ENCODE measurements at places on chromosomes 2 and 18.

DNA sequence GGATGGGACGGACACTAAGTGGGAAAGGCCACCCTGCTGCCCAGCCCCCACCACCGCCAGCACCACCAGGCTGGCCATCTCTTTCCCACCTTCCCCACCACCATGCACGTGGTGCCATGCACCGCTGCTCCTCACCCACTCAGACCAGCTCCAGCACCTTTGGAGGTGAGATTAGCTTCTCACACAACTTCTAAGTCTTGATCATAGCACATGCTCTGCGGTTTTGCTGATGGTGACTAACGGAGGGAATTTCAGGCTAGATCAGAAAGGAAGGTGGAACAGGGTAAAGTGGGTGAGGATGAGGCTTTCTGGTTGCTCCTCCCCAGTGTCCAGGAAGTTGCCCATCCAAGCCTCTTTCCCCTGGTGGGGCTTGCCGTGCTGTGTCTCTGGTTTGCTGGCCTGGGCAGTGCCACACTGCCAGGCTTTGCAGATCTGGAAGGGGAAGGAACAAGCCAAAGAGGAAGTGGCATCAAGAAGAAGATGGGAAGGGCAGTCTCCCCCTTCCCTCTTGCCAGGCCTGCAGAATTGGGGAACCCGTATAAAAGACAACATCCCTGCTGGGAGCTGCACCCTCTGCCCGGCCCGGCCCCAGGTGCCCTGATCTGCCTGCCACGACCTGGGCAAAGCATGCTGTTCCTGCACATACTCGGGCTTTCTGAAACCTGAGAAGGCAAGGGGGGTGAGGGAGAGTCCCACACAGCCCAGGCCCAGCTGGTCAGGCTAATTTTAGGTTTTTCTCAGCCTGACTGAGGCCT is 44.3 kb upstream of the CAB39 start:
- DNase-seq: peak; percentile 41

DNA sequence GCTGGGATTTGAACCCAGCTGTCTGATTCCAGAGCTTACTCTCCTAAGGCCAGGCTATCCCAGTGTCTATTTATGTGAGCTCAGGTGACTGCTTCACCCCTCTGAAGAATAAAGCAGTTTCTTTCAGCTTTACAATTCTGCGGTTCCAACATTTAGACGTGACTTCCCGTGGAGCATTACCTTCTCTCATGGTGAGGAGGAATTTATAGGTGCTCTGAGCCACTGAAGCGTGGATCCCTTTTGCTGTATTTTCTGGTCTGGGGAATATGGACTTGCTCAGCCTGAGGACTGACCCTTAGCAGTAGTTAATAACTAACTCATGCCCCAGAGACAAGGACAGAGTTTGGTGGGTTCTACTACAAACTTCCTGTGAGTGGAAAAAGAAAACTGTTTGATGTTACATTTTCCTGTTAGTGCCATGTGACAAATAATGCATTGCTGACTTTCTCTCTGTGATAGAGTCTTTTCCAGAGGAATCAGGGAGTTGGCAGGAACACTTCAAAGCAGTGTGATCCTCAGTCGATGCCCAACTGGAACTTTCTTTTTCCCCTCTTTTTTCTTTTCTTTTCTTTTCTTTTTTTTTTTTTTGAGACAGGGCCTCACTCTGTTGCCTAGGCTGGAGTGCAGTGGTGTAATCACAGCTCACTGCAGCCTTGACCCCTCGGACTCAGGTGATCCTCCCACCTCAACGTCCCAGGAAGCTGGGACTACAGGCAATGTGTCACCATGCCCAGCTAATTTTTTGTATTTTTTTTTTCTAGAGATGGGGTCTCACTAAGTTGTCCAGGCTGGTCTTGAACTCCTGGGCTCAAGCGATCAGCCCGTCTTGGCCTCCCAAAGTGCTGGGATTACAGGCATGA is 21.9 kb downstream of the CASP10 start:
- DNase-seq: no peak

DNA sequence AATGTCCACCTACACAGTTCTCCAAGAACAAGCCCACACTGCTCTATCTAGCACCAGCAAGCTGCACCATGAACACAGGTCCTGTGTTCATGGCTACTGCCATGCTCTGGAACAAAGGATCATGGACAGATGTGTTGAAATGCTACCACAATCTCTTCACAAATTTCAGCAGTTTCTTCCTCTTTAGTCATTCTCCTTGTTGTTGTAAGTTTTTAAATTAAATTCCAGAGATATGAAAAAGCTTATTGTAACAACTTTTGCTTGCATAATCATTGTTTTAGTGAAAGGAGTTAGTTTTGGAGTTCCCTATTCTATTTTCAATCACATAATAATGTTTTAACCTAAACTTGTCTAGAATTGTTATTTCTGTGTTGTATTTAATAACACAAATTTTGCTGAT is 17.2 kb upstream of the NAPG start:
- DNase-seq: no peak

DNA sequence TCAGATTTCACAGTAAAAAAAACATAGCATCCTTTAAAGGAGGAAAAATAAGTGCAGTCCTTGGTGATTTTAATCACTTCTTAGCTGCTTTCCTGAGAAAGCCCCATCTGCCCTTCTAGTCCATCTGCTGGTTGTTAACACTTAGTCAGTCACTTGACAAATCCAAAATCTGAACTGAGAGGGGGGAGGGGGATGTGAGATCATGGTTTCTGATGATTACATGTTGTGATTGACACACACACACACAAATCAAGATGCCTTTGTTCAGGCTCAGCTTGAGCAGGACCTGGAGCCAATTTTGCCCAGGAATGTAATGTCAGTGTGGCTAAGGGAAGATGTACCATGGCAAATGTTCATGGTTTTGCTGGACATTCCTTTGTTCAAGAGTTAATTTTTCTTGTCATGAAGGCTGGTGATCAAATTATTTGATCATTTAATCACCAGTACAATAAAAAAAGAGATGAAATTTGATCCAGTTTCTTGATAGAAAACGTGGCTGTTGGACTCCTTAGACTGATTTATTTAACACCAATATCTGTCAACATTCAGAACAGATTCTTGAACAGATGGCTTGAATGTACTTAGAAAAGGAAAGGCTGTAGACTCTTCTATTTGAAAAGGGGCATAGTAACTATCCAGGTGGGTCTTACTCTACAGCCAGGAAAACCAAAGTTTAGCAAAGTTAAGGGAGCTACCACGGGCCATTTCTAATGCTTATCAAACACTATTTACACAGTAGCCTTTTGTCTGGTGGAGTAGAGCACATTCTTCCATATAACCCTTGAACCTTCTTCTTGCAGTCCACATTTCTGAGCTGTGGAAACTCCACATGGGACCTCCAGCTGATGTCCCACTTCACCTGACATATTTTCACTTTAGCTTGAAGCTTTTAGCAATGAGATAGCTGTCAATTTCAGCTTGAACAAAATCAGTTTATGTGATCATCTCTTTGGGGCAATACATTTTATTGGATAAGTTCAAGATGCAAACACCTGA is 408.7 kb downstream of the PIK3C3 start:
- no peak for DNase-seq

- peak; percentile 5 for DNase-seq
Observed at GRCh38 chr2:53568469-53568868, 199.1 kb upstream of the CHAC2 start.

- no peak for DNase-seq
Observed at GRCh38 chr2:19225126-19225525, 133.3 kb downstream of the OSR1 start.

DNA sequence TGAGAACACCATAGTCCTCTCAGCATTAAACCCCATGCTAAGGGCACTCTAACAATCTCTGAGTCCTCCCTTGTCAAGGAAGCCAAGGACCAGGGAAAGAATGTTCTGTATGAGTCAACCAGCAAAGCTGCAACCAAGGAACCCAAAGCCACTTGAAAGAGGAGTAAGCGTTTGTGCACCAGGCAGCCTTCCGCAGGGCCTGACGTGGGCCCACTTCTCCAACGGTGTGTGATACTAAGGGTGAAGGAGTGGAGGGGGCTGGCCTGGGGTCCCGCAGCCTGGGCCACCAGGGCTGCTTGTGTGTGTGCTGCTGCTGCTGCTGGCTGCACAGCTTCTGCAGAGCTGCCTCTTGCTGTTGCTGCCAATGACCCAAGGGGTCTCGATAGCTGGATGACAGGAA is 30.1 kb upstream of the GALNT14 start:
- DNase-seq: peak; percentile 14

GRCh38 chr2:238883421-238883901 is 35.6 kb downstream of the TWIST2 start:
- DNase-seq: peak; percentile 96

DNA sequence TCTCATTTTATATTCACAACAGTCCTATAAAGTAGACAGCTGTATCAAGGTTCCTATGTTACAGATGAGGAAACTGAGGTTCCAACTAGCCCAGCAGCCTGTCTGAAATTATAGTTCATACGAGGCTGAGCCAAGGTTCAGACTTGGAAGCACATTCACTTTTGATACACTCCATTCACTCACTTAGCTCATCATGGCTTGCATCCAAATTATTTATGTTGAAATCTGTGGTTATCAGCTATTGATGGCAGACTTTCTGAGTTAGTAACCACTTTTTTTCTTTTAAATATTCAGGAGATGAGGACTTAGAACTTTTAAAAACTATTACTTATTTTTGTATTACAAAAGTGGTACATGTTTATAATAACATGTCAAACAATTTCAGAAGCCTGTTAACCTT is 188.2 kb downstream of the MTX2 start:
- peak; percentile 75 for DNase-seq

DNA sequence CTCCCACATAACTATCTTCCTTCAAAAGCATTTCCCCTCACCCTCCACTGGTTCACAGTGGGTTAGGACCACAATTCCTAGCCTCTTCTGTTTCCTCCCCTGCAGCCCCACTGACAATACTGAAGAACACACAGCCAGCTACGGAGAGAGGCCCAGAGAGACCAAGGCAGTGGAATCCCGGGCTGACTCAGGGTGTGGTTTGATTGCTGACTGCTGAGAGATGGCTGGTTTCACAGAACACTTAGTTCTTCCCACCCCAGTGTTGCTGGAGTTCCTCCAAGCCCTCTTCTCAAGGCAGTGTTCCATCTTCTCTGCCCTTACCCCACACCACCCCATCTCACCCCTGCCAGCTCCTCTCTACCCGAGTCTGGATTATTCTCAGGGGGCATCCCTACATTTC is 43.3 kb upstream of the ZFP36L2 start:
- peak; percentile 85 for DNase-seq
